ENCODE measurements at places on chromosomes 7 and 10.
A peak's percentile ranks its signal among the peaks of the same experiment; 100 is the strongest.

GRCh38 chr10:5033061-5033778, 29.6 kb upstream of the AKR1C2 start:
- peak; percentile 62 for DNase-seq

DNA sequence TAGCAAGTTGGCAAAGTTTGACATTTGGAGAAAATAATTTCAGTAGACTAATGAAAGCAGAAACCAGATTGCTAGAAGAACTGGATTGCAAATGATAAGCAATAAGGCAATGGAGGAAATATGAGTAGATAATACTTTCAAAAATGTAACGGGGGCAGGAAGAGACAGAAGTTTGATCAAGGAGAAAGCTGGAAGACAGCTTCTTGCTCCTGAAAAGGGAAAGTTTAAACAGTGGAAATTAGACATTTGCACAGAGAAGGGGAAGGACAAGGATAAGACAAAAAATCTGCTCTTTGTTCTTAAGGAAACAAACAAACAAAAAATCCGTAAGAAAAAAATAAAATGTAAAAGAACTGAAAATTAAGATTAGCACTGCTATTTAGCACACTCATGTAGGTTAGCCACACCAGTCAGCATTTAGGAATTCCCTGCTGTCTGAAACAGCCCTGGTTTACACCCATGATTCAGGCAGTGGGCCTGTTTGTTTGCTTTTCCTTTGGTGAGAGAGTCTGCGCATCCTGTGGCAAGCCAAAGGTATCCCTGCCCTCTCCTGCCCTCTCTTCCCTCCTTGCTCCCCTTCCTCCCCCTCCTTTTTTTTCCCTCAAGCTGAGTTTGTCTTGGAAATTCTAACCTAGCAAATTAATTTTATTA, 104.3 kb upstream of the CAV2 start:
- peak; percentile 90 for DNase-seq

- peak; percentile 42 for DNase-seq
Observed at GRCh38 chr10:123266971-123267370, 112.8 kb downstream of the BUB3 start.

- no peak for DNase-seq
Observed at GRCh38 chr10:85993140-85993539, 373.5 kb downstream of the GRID1 start.

GRCh38 chr7:119594956-119595355, 678.0 kb upstream of the KCND2 start:
- DNase-seq: no peak

DNA sequence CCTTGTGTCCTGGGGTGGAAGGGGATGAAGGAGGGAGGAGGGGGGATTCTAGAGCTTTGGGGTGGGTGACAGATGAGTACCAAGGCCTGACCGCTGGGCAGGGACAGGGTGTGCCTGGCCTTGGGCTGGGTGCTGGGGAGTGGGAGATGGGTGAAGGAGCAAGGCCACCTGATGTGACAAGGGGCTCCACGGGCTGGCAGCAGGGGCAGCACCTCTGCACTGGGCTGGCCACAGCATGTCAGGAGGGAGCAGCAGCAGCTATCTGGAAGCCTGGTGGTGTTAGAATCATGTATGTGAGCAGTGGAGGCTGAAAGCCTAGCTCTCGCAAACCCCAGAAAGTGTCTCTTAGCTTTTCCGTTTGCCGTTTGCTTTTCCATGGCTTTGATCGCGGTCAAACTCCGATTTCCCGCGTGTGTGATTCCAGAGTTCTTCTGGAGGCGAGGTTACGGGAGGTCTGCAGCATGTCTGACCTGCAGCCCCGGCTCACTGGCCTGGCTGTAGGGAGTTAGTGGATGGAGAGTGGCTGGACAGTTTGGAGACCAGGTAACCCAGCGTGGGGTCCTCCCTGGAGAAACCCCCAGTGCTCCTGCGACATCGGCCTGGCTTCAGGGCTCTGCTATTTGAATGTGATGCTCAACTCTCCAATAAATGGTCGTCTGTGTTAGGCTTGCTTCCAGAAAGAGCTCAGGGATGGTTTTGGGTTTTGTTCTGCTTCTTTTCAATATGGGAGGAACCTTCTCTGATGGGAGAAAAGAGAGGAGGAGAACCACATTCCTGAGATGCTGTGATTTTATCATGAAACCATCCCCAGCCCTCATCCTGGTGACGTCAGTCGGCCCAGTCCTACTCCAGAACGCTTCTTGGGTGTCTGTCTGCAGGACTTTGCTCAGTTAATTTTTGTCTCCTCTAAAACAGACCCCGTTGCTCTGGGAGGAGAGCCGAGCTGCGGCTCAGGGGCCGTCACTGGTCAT, 105.5 kb downstream of the CUX1 start:
- peak; percentile 68 for DNase-seq

- no peak for DNase-seq
Observed at GRCh38 chr7:45066409-45066808, 22.4 kb downstream of the NACAD start.

DNA sequence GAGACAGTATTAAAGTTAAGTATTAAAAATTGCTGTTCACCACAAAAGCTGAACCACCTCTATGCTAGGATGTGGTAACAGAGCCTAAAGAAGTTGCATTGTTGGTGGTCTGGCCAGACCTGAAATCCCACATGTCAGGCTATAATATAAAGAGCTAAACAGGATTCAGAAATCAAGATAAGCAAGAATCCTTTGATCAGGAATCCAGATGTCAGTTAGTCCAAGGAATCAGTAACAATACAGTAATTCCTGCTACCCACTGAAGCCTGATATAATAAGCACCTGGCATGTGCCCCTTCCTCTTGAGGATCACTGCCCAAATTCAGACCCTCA, 48.9 kb downstream of the ZNF277 start:
- DNase-seq: no peak

DNA sequence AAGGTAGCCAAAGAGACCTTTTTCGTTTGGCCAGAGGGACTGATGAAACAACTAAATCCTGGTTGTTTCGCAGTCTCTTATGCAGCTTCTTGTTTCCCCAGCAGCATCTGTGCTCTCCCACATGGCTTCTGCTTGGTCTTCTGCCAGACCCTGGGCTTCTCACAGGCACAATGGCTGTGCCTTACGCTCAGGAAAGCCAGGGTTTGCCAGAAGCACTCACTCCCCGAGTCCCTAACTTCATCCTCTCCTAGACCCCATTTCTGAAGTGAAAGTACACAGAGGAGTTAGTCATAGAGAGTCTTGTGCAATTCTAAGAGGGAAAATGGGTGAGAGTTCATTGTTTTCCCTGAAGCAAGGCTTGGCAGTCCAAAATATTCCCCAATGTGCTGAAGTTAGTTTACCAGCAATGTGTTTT, 121.7 kb downstream of the EVX1 start:
- peak; percentile 69 for DNase-seq

- no peak for DNase-seq
Observed at GRCh38 chr7:1576521-1577253, 6.9 kb upstream of the PSMG3 start.

DNA sequence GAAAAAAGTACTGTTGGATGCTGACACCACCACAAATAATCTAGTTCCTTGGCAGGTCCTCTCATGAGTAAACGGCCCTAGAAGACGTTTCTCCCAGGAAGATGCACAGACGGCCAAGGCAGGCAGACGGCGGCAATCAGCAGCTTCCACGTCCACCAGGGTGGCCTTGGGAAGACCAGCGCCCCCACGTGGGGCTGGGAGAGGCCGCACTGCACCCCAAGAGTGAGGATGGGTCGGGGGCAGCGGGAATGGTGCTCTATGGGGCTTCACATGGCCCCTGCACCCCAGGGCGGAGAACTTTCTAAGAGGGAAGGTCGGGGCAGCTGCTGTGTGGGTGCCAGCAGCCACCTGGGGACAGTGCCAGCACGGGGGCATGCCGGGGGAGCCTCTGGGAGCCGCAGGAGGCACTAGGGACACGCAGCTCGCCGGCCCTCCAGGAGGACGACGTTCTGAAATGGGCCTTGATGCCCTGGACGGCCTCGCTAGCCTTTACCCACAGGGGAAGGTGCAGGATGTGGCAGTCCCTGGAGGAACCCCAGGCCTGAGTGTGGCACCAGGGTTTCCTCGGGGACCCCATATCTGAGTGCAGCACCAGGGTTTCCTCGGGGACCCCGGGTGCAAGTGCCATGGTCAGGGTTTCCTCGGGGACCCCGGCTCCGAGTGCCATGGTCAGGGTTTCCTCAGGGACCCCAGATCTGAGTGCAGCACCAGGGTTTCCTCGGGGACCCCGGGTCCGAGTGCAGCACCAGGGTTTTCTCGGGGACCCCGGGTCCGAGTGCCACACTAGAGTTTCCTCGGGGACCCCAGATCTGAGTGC, 539.9 kb downstream of the DNAJB6 start:
- DNase-seq: no peak

DNA sequence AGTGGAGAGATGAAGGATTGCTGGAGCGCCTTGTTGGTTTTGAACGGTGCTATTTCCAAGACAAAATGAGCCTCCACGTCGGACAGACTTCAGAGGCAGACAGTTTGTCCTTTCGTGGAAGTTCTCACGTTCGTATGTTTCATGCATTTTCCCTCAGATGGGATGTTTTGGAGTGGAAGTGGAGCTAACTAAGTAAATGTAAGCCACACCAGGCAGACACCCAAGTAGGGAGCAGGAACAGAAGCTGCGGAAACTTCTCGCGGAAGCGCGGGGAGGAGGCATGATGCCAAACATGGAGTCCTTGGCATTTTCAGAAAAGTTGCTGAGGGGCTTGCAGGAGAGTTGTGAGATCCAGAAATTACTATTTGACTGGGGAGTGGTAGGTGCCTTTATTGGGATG, 145.6 kb upstream of the PRR15 start:
- DNase-seq: no peak

DNA sequence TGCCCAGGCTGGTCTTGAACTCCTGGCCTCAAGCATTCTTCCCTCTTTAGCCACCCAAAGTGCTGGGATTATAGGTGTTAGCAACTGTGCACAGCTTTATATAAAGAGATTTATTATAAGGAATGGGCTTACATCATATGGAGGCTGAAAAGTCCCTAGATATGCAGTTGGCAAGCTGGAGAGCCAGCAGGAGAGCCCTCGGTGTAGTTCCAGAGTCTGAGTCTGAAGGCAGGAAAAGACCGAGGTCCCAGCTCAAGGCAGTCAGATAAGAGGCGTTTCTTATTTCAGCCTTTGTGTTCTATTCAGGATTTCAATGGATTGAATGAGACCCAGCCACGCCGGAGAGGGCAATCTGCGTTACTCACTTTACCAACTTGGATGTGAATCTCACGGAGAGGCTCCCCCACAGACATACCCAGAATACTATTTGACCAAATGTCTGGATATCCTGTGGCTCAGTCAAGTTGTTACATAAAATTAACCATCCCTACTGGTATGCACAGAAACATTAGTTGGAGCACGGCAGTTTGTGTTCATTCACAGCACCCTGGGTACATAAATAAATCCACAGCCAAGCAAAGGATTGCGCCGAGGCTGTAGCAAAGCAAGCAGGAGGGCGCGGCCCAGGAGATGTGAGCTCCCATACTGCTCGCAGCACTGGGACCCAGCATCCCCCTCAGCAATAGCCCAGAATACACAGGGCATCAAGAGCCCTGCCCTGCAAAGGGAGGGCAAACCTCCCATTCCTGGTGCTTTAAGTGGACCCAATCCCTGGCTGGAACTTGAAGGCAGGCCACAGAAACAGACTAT, 158.4 kb upstream of the ZNF32 start:
- no peak for DNase-seq

DNA sequence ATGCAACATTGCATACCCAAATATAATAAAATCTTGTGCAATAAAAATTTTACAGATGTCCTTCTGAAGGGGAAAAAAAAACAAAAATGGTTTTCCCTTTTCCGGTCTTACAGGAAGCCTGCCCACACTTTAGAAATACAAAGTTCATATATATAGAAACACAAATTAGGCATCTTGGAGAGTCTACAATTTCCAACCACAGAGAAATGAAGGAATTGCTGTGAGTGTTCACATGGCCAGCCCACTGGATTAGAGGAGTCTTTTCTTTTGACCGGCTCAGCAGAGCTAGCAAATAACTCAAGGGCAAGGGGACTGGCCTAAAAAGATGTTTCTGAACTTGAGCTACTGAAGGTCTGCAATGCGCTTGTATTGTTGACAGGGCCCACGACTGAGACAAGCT, 92.4 kb downstream of the GLI3 start:
- DNase-seq: peak; percentile 87

- DNase-seq: peak; percentile 62
Observed at GRCh38 chr7:16695621-16696237, 49.7 kb downstream of the BZW2 start.

Data from fibroblast of skin of right quadriceps (primary cell).